Activated CD4-positive, alpha-beta T cell treated with anti-CD3 and anti-CD28 coated beads, Interleukin-2, Interleukin-4, amounts not matched to agents 100 ng/mL and 50 ng/mL, durations not matched to agents 16 hours and 8 hours (primary cell): ENCODE measurements at places on chromosomes 3 and 15.

GRCh38 chr3:44427683-44428082 lies 49.8 kb downstream of the ZNF445 start:
- no peak for DNase-seq

DNA sequence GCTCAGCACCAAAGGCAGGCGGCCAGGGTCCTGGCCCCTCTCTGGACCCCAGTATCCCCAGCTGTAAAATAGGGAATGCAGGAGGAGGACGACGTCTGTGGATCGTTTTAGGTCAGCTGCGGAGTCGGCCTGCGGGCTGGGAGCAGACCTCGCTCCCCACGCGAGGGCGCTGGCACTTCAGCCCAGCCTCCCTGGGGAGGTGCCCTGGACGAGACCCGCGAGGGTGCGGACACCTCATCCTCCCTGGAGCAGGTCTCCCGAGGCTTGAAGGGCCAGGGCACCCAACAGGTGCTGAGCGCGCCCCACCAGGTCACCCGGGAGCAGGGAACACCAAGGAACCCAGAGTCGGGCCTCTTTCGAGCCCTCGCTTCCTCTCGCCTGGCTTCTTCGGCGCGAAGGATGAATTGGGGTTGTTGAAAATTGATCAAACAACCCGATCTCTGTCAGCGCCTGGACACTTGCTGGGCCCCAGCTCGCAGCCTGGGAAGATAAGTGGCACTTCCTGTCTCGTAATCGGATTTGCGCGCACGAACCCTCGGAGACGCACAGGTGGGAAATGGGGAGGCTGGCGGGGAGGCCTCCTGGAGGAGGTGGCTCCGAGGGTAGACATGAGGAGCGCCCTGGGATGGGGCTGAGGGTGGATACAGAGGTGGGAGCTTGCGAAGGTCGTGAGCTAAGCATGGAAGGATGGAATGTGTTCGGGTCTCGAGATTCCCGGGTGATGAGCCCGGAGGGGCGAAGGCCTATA lies 588 bp upstream of the VIPR1 start:
- DNase-seq, result peak; percentile 47

- DNase-seq, result no peak
Measured at GRCh38 chr15:77418966-77419835, 703 bp downstream of the PEAK1 start.

DNA sequence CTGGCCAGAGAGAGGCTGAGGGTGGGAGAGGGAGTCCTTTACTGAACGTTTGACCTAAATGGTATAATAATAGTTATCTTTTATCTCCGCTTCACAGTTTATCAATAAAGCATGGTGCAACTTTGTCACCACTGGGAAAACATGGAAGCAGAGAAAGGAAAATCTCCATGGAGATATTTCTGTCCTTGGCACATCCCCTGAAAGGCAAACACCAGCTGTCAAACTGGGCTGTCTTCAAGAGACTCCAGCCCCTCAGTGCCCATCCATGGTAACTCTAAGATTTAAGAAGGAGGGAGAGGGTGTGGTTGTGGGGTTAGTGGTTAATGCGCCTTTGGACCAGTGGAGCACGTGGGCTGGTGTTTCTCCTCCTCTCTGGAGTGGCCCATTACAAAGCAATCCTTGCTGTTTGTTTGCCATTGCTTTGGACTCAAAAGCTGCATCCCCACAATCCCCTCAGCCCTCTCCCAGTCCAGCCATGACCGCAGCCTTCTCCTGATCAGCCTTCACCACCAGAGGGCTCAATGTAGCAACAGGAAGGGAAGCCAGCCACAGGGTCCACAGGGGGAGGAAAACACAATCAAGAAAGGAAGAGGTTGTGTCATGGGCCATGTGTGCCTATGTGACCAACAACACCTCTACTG lies 38.2 kb upstream of the FAM174B start:
- no peak for DNase-seq

DNA sequence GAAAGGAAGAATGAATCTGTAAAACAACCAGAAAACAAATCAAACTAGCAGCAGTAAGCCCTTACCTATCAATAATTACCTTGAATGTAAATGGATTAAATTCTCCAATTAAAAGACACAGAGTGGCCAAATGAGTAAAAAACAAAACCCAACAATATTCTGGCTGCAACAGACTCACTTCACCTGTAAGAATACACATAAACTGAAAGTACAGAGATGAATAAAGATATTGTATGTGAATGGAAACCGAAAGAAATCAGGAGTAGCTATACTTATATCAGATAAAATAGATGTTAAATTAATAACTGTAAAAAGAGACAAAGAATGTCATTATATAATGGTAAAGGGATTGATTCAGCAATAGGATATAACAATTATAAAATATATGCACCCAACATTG lies 514.5 kb upstream of the DPPA4 start:
- peak; percentile 47 for DNase-seq

DNA sequence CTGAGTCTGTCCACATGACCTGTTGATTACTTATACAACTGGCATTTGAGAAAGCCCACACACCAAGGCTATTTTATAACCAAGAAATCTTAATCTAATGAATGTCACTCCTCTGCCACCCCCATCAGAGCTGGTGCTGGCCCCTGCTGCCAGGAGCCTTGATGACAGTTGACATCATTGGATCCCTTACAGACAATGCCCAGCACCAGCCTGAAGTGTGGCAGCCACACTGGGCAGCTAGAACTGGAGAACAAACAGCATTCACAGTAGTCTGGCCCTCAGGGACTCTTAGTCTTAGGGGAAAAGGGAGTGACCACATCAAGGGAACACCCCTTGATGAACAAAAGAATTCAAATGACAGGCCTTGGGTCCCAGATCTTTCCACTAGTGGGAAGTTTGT lies 840.6 kb downstream of the EPHA3 start:
- no peak for DNase-seq

DNA sequence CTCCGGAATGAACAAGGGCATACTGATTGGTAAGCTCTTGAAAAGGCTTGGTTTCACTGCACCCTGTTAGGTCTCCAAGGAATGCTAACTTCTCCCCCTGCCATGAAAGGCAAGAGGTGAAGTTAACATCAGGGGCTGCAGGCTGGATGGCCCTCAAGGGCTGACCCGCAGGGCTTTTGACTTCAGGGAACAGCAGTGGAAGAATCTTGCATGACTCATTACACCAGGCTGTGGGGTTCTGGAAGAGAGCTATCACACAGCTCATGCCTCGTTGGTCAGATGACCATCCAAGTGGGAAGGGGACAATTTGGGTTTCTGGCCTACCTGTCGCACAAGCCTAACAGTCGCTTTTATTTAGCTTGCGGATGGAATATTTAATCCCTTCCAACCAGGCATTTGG lies 23.6 kb upstream of the ATG7 start:
- no peak for DNase-seq

DNA sequence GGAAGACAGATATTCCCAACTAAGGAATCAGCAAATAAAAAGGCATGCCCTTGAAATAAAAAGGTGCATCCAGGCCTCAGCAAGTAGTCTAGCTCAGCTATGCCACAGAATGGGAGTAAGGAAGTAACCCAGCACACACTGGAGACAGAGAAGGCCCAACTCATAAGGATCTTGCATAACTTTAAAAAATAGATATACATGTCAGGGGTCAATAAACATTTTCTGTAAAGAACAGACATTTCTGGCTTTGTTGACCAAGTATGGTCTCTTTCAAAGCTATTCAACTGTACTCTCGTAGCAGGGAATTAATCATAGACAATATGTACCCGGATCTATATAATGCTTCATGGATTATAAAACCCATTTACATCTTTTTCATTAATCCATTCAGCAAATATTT lies 449.3 kb downstream of the TAFA4 start:
- no peak for DNase-seq

- DNase-seq, result no peak
Measured at GRCh38 chr15:61411902-61412510, 182.9 kb upstream of the RORA start.

DNA sequence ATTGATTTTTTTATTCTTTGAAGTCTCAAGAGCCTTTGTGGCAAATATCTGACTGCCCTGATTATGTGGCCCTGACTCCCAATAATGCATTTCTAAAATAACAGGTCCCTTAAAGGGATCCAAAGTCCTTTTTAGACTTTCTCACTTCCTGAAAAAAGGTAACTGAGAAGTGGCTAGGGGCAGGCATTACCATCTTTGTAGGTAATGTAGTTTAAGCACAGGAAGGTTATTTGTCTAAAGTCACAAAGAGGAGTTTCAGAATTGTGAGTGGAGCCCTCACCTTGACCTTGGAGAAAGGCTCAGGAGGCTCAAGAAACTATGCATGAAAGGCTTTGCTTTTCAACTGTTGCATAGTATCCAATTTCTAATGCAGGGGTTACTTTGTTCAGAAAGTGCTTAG lies 142.9 kb upstream of the MRPL3 start:
- no peak for DNase-seq
